ENCODE measurements at places on chromosomes 16 and 17.

GRCh38 chr17:59757470-59757869, 50.0 kb downstream of the VMP1 start:
- DNase-seq = no peak

DNA sequence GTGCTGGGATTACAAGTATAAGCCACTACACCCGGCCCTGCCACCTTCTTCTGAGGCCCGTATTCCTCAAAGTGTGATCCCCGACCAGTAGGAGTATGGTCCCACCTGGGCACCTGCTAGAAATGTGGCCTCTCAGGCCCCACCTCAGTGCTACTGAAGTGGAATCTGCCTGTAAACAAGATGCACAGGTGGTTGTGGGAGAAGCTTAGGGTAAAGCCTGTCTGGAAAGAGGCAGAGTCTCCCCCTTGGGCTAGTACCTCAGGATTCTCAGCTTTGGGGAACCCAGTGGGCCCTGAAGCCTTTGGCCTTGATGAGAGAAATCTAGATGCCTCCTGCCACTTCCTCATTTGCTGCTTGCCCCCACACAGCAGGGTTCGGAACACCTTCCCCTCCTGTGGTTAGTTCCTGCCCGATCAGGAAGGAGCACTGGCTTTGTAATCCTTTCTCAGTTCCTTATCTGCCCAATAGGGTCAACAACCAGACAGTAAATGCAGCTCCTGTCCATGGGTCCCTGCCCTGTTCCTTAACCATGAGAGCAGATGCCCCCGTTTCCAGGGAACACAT, 25.2 kb downstream of the TK2 start:
- no peak for DNase-seq

DNA sequence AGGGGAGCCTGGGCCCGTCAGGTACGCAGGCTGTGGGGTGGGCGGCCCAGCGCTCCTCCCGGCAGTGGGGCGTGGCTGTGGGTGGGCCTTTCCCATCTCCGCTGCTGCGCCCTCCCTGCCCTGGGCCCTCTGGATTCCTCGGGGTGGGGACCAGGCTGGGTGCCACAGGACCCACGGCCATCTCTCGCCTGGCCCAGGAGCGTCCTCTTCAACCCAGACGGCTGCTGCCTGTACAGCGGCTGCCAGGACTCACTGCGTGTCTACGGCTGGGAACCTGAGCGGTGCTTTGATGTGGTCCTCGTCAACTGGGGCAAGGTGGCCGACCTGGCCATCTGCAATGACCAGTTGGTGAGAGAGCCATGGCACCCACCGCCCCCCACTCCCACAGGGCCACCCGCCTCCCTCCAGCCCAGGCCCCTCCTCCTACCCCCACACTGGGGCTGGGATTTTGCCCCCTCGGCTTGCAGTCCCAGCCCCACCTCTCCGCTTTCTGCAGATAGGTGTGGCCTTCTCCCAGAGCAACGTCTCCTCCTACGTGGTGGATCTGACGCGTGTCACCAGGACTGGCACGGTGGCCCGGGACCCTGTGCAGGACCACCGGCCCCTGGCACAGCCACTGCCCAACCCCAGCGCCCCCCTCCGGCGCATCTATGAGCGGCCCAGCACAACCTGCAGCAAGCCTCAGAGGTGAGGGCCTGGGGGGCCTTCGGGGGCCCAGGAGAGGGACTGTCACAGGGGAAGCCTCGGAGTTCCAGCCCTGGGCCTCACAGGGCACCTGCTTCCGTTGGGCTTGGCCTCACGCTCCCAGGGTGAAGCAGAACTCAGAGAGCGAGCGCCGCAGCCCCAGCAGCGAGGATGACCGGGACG, 17.2 kb downstream of the KATNB1 start:
- no peak for DNase-seq

GRCh38 chr17:39973496-39973895, 7.1 kb upstream of the PSMD3 start:
- DNase-seq = no peak

GRCh38 chr17:67970783-67971182, 25.5 kb downstream of the C17orf58 start:
- DNase-seq = no peak

DNA sequence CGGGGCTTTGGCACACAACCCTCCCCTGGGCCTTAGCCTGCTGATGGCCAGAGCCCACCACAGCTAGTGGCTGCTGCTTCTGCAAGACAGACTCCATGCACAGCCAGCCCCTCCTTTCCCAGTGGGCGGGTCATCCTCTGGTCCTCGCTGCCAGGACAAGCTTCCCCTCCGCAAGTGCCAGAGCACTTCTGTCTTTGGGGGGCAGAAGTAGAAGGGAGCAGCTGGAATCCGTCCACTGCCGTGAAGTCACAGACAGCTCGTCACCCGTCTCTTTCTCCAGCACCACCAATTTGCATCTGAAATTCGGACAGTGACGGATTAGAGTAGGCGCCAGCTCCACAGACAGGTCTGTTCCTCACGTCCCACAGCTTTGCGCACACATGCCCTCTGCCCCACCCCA, 31.3 kb upstream of the NAT9 start:
- no peak for DNase-seq

- DNase-seq = no peak
These were observed 9.8 kb downstream of the CA5A start for GRCh38 chr16:87926246-87927194.

GRCh38 chr17:81612172-81612970, 24.5 kb downstream of the NPLOC4 start:
- DNase-seq = no peak

DNA sequence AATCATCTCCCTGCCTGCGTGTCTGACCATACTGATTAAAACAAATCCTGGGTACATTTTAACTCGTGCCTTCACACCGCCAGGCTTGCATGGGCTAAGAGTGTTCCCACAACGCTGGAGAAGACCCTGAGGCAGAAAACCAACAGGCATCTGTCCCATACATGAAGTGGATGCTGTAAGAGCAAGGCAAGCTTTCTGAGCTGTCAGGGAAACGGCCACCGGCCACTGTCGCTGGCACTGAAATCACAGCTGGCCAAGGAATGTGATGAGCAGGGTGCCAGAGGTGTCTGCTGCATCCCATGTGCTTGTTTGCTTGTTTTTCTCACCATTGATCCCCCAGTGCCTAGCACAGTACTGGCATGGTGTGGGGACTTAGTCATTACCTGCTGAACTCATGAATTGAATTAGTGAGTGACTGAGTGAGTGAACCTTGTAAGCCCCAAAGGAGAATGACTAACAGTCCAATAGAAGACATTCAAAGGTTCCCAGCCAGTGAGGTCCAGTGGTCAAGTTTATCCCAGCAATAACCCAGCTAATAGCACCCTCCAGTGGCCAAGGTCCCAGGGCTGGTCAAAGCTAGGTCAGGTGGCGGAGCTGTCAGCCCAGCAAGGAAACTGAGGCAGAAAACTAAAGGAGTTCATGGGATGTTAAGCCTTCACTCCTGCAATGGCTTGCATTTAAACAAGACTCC, 92.7 kb upstream of the CDH5 start:
- DNase-seq = no peak

DNA sequence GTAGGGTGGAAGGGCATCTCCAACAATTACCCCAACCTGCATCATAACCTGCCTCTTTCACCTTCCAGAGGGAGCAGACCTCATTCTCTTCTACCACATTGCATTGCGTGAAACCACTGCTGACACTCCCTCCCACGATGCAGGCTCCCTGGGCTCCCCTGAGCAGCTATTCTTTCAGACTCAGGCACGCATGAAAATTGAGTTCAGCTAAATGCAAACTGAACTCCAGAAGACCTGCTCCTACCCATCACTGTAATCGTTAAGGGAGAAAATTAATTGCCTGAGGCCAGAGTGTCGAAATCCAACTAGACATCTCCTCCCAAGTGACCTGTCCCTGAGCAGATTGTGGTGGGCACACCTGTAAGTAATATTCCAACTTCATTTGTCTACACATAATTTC, 186.0 kb downstream of the GRIN2A start:
- DNase-seq = no peak

GRCh38 chr16:57051696-57052228, 40.6 kb upstream of the CPNE2 start:
- no peak for DNase-seq

GRCh38 chr17:8953156-8953885, 12.2 kb downstream of the PIK3R5 start:
- no peak for DNase-seq

- no peak for DNase-seq
These were observed 9.4 kb downstream of the PPY start for GRCh38 chr17:43932923-43933322.

GRCh38 chr17:27609611-27610303, 21.2 kb upstream of the LGALS9 start:
- DNase-seq = no peak

GRCh38 chr17:65100316-65101140, 36.6 kb upstream of the RGS9 start:
- DNase-seq = peak; percentile 63

GRCh38 chr17:76872221-76872873, 4.1 kb downstream of the MGAT5B start:
- DNase-seq = no peak

DNA sequence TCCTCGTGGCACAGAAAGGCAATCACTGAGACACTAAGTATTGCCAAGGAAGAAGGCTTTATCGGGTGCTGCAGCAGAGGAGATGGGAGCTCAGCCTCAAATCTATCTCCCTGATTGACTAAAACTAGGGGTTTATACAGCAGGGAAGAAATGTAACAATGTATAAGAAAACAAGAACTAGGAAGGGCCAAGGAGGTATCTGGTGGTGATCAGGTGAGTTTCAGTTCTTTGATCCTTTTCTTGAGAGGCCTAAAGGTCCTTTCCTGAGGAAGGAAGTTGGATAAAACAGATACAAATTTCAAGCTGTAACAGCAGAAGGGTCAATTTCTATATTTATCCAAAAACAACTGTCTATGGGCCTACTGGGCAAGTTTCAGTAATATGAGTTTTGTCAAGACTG, 212.4 kb downstream of the COPRS start:
- no peak for DNase-seq

GRCh38 chr17:8360260-8360659, 16.2 kb downstream of the KRABD2 start:
- no peak for DNase-seq

DNA sequence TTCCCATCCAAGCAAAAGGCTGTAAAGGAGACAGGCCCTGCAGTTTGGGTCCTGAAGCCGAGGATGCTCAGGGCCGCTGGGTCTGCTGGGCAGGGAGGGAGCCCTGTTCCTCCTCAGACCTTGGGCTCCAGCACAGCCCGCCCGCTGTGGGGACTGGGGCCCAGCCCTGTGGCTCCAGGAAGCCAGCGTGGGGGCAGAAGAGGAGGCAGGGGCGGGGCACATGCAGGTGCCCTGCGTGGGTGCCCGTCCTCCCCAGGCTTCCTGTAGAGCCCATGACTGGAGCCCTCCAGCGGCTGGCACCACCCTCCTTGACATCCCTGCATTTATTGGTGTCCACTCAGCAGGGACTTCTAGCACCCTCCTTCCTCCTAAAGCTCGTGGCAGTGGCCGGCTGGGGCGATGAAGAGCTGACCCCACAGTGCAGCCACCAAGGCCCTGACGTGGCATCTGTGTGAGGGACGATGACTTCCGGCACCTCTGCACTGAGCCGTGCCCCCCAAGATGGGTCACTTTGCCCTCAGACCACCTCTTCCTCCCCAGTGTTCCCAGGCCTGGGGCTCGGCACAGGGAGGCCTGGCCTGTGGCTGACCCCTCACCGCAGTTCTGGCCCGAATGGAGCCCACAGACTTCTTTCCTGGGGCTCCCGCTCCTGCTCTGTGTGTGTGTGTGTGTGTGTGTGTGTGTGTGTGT, 9.9 kb downstream of the PRSS27 start:
- no peak for DNase-seq

DNA sequence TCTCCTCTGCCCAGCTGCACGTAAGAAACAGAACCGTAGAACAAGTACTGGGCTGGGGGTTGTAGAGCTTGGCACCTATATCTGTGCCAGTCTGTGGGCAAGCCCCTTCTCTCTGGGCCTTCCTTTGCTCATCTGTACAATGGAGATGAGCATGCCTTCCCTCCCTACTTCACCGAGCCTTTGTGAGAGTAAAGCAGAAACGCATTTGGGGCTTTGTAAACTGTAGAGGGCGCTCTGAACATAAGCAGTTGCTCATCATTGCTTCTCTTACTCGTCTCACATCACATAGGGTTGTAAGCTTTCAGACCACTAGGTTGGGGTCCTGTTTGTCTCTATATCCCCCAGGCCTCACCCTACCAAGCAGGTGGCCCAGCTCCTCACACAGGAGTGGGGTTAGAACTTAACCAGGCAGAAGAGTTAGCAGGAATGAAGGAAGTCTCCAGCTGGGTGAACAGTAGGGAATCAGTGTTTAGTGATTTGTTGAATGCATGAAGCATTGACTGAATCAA, 15.1 kb downstream of the SAMD14 start:
- DNase-seq = no peak

DNA sequence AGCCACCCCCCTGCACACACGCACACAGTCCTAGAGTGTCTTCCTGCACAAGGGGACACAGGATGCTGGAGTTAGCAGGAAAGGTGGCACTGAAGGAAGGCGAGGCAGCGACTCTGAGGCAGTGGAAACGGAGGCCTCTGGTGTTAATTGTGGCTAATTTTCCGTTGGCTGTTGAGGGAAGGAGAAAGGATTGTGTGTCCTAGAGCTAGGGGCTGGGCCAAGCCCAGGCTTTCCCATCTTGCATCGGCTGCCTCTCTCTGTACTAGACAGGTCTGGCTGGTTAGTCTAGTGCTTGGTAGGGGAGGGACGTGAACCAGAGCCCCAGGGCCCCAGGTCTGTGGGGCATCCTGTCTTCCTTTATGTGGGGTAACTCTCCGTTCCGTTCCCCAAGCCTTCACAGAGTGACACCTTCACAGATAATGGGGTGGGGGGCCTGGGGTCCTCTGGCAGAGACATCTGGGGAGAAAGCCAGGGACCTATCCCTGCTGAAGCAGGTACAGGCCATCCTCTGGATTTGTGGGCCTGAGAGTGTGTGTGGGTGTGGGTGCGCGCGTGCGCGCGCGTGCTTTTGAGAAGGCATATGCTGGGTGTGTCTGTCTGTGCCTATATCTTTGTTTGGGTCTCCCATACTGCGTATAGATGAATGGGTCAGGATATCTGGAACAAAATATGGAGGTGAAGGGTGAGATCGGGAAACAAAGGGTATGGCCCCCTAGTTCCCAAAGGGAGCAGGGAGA, at the start of gene CHD3:
Gene CHD3 (plus strand): TSS at position 606 of the 737 bp plus-strand sequence. CDS start 212 bp downstream, outside the sequence.
- no peak for DNase-seq

DNA sequence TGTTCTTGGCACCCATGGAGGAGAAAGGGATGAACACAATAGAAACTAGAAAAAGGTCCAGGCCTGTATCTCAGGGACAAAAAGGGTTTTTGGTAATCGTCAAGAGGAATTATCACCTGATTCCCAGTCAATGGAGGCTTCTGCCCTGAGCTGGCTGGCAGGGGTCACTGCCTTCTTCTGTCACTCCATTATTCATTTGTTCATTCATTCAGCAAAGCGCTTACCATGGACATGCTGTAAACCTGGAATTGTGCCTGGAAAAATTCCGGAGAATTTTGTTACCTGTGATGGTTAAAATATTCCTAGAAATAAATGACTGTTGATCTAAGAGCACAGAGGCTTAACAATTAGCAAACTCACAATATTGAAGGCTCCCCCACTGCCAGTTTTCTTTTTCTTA, 212.3 kb downstream of the SHISA9 start:
- DNase-seq = no peak

- no peak for DNase-seq
These were observed 6.3 kb downstream of the TERF2IP start for GRCh38 chr16:75653922-75654321.

All from stimulated activated CD8-positive, alpha-beta memory T cell treated with anti-CD3 and anti-CD28 coated beads, Interleukin-15, amount 100 ng/mL, for 4 hours (primary cell).